Stimulated activated CD4-positive, alpha-beta T cell treated with anti-CD3 and anti-CD28 coated beads, Interleukin-2, amount 100 ng/mL, for 48 hours (primary cell): ENCODE measurements at places on chromosomes 7 and 10.

GRCh38 chr7:30905078-30906012 lies 6.3 kb upstream of the AQP1 start:
- no peak for DNase-seq

- no peak for DNase-seq
Observed at GRCh38 chr10:26407406-26407969, 30.7 kb upstream of the APBB1IP start.

- no peak for DNase-seq
Observed at GRCh38 chr10:10660054-10660453, 357.6 kb upstream of the CELF2 start.

- DNase-seq: no peak
Observed at GRCh38 chr10:17474595-17475323, 20.4 kb upstream of the ST8SIA6 start.

GRCh38 chr7:1466524-1467271 lies 7.4 kb upstream of the MICALL2 start:
- DNase-seq: no peak

GRCh38 chr10:121307411-121307980 lies 290.7 kb downstream of the FGFR2 start:
- DNase-seq: no peak

DNA sequence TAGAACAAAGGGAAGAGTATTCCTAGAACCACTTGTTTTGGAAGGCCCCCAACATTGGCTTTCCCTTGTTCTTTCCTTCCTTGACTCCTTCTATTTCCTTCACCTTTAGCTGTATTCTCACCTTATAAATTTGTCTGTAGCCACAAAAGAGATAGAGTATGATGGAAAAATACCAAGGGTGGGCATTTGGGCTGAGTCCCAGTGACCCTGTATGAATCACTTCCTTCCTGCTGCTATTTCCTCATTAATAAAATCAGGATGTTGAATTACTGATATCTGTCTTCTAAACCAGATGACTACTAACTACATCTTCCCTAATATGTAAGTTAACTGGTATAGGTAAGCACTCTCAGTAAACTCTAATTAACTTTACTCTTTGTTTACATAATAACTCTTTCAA lies 55.1 kb downstream of the IFIT5 start:
- no peak for DNase-seq

GRCh38 chr10:95600158-95600557 lies 39.0 kb upstream of the SORBS1 start:
- DNase-seq: no peak

- DNase-seq: no peak
Observed at GRCh38 chr7:137655804-137656203, 191.0 kb downstream of the DGKI start.

DNA sequence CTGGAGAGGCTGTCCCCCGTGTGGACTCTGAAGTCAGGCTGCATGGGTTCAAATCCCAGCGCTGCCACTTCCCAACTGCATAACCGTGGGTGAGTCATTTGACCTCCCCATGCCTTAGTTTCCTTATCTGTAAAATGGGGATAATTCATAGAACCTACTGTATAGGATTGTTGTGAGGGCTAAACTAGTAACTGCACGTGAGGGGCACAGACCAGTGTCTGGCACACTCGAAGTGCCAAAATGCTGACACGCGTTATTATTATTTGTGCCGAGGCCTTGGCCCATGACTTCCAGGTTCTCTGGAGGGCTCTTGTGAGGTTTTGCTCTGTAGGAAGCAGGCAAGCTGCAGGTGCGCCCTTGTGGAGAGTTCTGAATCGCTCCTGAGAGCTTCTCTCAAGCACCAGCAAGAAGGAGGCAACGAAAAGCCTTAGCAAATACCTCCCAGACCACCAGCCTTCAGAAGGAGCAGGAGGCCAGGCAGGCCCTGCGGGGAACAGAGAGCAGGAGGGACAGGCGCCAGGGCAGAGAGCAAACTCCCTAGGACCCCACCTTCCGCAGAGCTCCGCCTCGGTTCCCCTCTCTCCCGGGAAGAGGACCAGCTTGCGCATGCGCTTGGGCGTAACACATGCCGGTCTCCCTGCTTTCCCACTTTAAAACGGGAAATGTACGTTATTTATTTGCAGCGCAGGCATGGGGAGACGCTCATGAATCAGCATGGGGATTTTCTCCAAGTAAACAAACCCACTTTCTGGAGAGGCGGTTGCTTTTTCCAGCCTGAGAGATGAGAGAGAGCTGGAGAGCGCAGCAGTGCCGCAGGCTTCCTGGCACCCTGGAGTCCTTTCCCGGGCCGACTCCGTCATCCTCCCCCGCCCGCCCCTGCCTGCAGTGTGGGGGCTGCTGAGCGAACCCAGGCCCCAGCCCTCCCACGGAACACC lies 39.6 kb downstream of the SORCS3 start:
- no peak for DNase-seq
